ENCODE measurements at places on chromosomes 11 and 22.

GRCh38 chr11:109864834-109865547, 228.2 kb upstream of the ZC3H12C start:
- DNase-seq = no peak

DNA sequence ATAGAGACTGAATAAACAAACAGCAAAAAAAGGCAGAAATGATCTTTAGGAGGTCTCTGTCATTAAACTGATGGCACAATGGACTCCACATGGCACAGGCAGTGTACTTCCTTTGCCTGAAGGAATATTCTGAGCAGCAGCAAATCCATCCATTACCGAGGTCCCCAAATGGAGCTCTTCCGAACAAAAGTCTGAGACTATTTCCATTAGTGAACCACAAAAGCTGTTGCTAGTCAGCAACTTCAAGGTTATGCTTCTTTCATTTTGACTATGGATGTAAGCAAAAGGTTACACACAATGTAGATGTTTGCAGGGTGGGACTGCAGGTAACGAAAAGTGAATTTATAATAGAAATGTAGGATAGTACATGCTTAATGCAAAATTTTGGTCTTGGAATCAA, 14.5 kb downstream of the NARS2 start:
- DNase-seq = no peak

DNA sequence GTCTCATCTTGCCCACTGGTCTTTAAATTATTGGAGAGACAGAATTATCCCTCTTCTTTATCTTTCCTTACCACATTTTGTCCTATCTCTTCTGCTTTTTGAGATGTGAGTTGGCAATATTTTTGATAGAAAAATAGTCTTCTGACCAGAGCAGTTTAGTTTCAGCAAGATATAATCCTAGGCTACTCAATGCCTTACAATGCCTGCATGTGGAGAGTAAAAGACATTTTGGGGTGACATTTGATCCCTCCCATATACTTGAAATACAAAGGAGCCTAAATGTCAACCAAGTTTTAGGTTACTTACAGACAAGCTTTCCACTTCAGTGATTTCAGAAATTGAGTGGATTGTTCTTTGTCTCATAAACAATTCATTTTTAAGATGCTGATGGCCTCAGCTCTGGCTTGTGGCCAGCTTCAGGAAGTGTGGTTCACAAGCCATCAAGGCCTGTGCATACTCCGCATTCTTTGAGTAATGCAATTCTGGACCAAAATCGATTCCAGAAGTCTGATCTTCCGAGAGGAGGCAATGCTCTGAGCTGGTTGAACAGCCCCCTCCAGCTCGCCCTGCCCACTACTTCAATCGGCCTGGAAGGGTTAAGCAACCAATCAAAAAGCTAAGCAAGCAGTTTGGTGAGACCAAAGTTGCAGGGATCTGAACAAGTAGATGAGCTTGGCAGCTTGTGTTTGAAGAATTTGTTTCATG, 274.4 kb downstream of the BLID start:
- no peak for DNase-seq

DNA sequence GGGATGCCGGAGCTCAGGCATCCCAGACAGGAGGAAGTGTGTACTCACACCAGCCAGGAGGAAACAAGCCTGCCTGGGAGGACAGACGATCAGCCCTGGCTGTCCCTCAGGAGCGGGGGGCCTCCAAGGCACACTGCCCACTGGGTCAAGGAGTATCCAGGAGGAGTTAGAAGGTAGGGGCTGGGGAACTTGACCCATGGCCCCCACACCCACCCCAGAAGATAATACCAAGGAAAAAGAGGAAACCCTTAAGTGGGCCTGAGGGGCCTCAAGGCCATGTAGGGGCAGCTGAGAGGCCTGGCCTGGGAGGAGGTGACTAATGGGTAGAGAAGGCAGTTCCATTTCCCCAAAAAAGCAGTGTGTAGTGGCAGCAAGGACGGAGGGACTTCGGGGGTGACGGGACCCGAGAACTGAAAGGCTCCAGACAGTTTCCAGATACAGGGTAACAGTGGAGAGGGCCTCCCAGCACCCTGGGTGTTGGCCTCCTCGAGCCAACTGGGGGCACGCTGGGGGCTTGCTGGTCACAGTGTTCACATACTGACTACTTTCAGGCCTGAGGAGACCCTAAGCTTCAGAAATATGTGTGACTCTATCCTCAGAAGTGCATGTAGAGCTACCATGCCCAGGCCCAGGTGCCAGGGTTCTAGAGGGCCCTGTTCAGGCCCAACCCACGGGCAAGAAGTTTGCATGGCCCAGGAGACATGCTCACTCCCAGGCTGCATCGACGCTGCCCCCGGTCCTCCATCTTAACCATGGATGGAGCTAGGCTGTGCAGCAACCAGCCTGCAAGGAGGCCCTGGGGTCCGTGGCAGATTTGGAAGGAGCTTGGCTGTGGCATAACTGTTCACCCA, 75.7 kb upstream of the PITPNB start:
- no peak for DNase-seq

DNA sequence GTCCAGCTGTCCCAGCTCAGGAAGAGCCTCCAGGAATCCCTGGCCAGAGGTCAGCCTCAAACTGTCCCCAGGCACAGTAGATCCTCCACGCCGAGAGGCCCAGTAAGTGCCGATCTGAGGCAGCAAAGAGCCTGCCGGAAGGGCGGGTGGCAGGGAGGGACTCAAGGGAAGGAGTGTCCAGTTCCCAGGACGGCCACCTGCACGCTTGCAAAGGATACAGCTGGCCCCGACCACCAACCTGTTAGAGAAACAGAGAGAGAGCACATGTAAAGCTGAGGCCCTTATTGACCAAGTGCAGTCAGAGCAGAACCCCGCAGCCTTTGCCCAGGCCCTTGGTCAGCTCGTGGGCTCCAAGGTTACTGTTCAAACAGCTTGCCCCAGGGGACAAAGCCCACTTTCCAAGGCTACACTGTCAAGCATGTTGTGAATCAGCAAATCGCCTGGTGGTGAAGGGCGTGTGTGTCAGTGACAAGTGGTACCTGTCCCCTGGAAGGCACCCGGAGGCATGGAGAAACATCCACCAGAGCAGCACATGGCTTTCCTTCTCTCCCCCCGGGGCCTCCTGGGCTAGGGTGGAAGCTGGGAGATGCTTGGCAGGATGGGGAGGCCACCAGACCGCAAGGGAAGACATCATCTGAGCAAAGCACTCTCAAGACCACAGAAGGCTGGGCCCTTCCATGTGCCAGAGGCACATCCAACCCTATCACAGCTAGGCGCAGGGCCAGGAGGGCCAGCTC, 42.6 kb upstream of the COMT start:
- DNase-seq = no peak

Measured in muscle of arm (tissue), 14 donors.